ENCODE measurements at places on chromosomes 13 and 19. TPM values are rescaled to one million over a fixed set of nuclear protein-coding genes. Genes with fewer than 3 reads are reported as not detected.

Gene APOE
- total RNA-seq, result 1.3 TPM

Gene WDR88
- total RNA-seq, result not detected

GRCh38 chr19:40054632-40055031 lies 1.4 kb downstream of the ZNF780B start:
- H3K27ac ChIP-seq, result no peak overlapping the region
- H3K36me3 ChIP-seq, result peaks cover 26% of the 10 kb centered on the region
- DNase-seq, result no peak

DNA sequence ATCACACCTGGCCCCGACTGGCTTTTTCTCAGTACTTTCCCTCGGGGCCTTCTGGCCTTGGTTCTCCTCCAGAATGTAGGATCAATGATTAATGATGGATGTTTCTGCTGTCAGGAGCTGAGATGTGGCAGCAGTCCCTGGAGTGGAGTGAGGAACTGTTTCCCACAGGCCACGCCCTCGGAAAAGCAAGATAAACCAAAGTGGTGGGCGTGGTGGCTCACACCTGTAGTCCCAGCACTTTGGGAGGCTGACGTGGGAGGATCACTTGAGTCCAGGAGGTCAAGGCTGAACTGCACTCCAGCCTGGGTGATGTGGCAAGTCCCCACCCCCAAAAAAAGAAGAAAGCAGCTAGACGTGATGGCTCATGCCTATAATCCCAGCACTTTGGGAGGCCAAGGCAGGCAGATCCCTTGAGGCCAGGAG lies 7.1 kb upstream of the SHFL start:
- DNase-seq, result no peak
- no peaks in the 10 kb centered on the region for H3K36me3 ChIP-seq
- H3K4me1 ChIP-seq, result no peaks in the 10 kb centered on the region
- no peaks in the 10 kb centered on the region for H3K27me3 ChIP-seq
- no peak overlapping the region for H3K4me3 ChIP-seq
- no peak overlapping the region for H3K27ac ChIP-seq

- H3K4me3 ChIP-seq, result no peak overlapping the region
- no peak overlapping the region for H3K27ac ChIP-seq
- H3K27me3 ChIP-seq, result no peaks in the 10 kb centered on the region
- H3K4me1 ChIP-seq, result no peaks in the 10 kb centered on the region
- DNase-seq, result no peak
Observed at GRCh38 chr13:71798707-71799106, 68.3 kb downstream of the DACH1 start.

GRCh38 chr19:38228491-38229439 lies 4.7 kb upstream of the DPF1 start:
- H3K27me3 ChIP-seq, result no peaks in the 10 kb centered on the region
- DNase-seq, result no peak
- H3K36me3 ChIP-seq, result no peaks in the 10 kb centered on the region
- H3K4me3 ChIP-seq, result peak overlapping the region; percentile 75
- no peak overlapping the region for H3K27ac ChIP-seq
- peaks cover 20% of the 10 kb centered on the region for H3K4me1 ChIP-seq

DNA sequence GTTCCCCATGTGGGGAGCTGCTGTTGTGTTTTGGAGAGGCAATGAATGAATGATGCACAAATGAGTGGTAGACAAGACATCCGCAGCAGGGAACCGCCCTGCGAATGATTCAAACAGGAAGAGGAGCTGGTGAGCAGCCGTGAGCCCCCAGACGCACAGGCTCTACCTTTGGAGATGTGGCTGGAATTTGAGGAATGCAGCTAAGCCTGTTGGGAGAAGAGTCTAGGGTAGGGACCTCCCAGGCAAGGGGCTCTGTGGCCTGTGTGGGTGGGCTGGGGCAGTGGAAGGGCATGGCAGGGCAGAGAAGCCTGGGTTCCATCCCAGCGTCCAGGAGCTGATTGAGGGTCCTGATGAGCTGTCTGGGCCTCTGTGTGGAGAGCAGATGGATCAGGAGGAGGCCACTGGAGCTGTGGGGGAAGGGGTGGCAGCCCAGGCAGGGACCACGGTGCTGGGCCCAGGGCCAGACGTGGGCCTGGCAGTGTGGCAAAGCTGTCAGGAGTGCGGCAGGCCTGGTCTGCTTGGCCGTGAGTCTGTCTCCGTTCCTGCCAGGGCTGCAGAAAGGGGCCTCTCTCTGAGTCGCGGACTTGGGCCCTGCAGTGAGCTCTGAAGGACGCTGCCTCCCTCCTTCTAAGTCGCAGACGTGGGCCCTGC lies 41.8 kb upstream of the DCUN1D2 start:
- H3K27ac ChIP-seq, result no peak overlapping the region
- H3K4me1 ChIP-seq, result no peaks in the 10 kb centered on the region
- H3K27me3 ChIP-seq, result no peaks in the 10 kb centered on the region
- no peak overlapping the region for H3K4me3 ChIP-seq
- H3K36me3 ChIP-seq, result 0 out of 2 replicates have a peak, but pooled peaks cover under 1% of the 10 kb centered on the region
